Activated CD4-positive, alpha-beta T cell treated with anti-CD3 and anti-CD28 coated beads, Interleukin-2, amount 10 ng/mL, durations not matched to agents 7 days and 5 days (primary cell): ENCODE measurements at places on chromosomes 6 and 20. TPM values are rescaled to one million over a fixed set of nuclear protein-coding genes. Genes with fewer than 3 reads are reported as not detected.

GRCh38 chr20:35369804-35370203 lies 42.0 kb downstream of the UQCC1 start:
- DNase-seq = no peak

DNA sequence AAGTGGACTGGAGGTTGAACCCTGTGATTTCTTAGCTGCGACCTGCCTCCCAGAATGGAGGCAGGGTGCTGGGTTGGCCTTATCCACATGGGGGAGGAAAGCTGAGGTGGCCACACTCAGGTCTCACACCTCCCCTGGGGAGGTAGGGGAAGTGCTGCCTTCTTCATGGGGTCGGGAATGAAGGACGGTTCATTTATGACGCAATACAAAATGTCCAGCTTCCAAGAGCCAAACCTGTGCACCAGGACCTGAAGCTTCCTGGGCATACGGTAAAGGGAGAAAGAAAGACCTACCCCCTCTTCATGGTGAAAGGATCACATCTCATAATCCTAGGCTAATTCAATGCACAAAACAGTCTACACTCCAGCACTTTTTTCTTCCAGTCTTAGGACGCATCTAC lies 150.6 kb upstream of the CDYL start:
- no peak for DNase-seq

GRCh38 chr6:93219447-93219846 lies 199.9 kb downstream of the EPHA7 start:
- no peak for DNase-seq

- no peak for DNase-seq
Observed at GRCh38 chr6:35698858-35699257, 10.1 kb upstream of the FKBP5 start.

The SPAG4 gene
- 1.9 TPM for total RNA-seq

The PHACTR1 gene
- total RNA-seq = 0.32 TPM

The SLC35A1 gene
- 14.7 TPM for total RNA-seq

GRCh38 chr6:129233458-129234134 lies 350.7 kb downstream of the LAMA2 start:
- DNase-seq = no peak

The RUNX2 gene
- total RNA-seq = 13.4 TPM

GRCh38 chr6:131954775-131955107 lies 3.6 kb upstream of the CCN2 start:
- no peak for DNase-seq

- DNase-seq = no peak
Observed at GRCh38 chr20:42190084-42190483, 571.9 kb upstream of the CHD6 start.
